SK-N-MC (cell line): ENCODE measurements at places on chromosomes 1 and 21.

DNA sequence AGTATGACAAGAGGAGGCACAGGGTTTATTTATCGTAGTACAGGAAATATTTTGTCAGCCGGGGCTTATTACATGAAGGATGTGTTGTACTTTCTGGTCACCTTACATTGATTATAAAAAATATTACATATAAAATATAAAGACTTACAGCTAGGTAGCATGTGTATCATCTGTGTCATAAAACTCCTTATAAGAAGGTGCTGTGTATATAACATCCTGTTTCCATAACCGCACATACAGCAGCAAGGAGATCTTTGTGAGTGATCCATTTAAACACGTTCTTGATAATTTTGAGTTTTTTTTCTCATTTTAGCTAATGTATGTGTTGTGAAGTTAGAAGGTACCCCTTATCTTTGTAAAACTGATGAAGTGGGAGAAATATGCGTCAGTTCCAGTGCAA lies 60.1 kb downstream of the S100B start:
- no peak for DNase-seq

DNA sequence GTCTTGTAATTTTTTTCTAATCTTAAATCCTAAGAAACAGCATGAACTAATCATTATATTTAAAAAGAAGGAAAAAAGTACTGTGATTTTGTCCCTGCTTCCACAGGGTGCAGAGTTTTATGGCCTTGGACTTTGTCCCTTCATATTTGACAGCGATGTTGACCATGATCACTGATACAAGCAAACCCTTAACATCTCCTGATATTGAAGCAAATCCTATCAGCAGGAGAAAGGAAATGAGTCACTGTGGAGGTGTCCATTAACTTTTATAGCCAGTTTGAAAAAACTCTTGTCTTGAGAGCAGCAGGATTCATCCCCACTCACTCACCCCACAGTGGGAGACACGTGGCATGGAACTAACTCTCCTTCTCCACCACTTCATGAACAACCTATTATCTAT lies 5.1 kb upstream of the REG4 start:
- DNase-seq = no peak

DNA sequence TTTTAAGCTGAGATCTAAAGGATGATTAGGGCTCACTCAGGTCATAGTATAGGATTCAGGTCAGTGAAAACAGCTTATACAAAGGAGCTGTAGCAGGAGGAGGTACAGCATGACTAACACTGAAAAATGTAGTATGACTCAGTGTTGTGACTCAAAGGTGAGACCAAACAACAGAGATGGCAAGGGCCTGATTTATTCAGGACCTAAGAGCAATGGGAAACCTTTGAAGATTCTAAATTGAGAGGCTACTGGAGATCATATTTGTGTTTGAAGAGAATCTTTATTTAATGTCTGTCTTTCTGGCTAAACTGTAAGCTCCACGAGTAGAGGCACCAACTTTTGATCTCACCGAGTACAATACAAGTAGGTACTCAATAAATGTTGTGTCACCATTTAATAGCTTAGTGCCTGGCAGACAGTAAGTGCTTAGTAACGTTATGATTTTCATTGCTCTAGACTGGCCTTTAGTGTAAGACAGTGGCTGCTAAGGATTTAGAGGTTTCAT lies 43.5 kb downstream of the PRKAA2 start:
- no peak for DNase-seq

DNA sequence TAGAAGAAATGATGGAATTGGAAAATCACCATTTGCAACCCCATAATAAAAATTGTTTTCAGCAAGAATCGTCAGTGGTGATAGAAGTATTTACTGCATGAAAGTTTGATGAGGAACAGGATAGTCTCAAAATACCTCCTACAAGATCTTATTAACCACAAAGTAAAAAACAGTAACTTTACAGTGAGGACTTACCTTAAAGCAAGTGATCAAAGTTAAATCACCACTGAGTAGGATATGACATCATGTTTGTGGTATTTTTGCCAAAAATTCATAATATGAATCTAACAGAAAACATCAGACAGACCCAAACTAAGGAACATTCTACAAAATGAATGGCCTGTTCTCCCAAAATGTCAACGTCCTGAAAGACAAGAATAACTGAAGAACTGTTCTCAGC lies 19.9 kb downstream of the ALDH9A1 start:
- DNase-seq = no peak
